ENCODE measurements at places on chromosomes 2 and 18.
A peak's percentile ranks its signal among the peaks of the same experiment; 100 is the strongest.

- peaks cover 12% of the 10 kb centered on the region for H3K36me3 ChIP-seq
- DNase-seq = peak; percentile 57
- H3K4me3 ChIP-seq = peak overlapping the region; percentile 96
These were observed 891 bp downstream of the CAB39 start for GRCh38 chr2:230713331-230714135.

DNA sequence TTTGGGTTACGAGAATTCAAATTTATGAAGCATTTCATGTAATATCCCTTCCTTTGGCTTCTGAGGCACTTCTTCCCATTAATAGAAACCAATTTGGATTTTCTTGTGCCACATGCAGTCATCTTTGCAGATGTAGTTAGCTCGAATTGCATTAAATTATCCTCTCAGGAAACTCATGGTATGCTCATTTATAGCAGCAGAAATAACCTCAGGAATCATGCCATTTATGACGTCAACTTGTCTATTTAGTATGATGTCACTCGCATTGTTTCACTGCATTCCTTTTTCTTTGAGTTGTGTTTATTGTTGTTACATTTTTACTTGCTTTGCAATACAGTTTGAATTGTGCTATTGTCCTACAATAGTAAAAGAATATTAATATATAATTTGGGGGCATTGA is 163.8 kb downstream of the RBM43 start:
- peaks cover 5% of the 10 kb centered on the region for H3K27me3 ChIP-seq
- H3K27ac ChIP-seq = no peak overlapping the region
- no peak for DNase-seq
- H3K4me3 ChIP-seq = no peak overlapping the region
- H3K4me1 ChIP-seq = no peaks in the 10 kb centered on the region

DNA sequence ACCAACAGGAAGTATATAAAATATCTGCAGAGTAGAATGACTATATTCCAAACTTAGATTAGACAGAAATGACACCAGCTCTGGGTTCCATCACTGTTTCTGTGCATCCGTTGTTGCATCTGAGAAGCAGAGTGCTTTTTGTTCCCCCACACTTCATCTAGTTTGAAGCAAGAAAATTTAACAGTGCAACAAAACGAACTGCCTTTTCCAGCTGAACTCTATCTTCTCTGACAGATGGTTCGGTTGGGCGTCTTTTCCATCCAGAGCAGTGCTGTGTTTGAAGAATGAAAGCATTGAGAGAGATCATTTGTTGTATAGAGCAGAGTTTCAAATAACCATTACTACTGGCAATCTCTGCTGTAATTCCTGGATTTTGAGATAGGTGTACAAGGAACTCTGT is 757.5 kb downstream of the DPP10 start:
- no peak overlapping the region for H3K4me3 ChIP-seq
- no peak overlapping the region for H3K27ac ChIP-seq
- no peaks in the 10 kb centered on the region for H3K27me3 ChIP-seq
- peaks cover 12% of the 10 kb centered on the region for H3K36me3 ChIP-seq
- no peak for DNase-seq

DNA sequence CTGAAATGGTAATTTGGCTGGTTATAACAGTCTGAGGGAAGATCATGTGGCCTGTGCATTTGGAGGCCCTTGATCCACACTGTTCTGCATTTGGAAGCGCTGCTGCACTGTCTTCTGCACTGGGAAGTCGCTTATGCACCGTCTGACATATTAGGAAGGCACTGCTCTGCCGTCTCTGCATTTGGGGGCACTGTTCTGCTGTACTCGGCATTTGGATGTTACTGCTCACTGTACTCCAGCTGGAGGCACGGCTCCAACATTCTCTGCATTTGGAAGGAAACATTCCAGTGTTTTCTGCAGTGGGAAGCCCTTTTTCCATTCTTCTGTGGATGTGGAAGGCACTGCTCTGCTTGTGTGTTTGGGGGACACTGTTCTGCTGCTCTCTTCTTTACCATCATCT is 9.6 kb upstream of the PROM2 start:
- H3K27me3 ChIP-seq = peaks cover 14% of the 10 kb centered on the region
- no peak overlapping the region for H3K27ac ChIP-seq
- peaks cover 20% of the 10 kb centered on the region for H3K4me1 ChIP-seq
- DNase-seq = no peak

GRCh38 chr2:202317080-202317857 is 51.7 kb downstream of the NOP58 start:
- H3K4me3 ChIP-seq = no peak overlapping the region
- no peak for DNase-seq
- no peaks in the 10 kb centered on the region for H3K4me1 ChIP-seq
- H3K36me3 ChIP-seq = peaks cover 5% of the 10 kb centered on the region

DNA sequence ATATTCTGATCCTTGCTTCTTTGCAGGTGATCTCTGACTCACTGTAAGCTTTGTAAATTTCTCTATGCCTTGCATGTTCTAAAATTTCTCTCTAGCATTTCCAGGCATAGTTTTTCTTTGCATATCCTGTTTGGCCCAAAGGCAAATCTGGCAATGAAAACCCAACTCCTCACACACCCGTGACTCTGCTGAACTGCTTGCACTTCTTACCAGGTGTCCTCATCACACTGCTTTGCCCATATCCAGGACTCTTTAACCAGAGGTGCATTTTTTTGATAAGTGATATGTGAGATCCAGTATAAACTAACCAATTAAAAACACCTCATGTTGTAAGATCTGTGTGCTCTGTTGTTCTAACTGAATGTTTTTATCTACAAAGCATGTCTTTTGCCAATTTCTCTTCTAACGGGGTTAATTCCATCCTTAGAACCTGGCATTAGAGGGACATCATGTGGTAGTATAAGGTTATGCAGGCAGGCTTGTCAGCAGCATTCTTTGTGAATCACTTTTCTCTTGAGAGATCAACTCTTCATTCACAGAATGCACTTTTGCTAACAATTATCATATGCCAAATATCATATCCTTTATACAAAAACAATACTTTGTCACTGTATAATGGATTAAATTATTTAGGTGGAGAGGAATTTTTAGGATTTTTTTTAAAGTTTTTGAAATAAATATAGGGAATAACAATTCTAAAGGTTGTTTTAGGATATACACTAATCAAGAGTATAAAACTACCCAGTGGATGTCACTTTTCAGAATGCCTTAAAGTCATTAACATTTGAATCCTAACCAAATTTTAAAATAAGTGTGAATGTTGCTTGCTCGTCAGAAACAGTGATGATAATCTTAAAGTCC is 20.8 kb upstream of the TMX3 start:
- H3K27ac ChIP-seq = no peak overlapping the region
- no peak overlapping the region for H3K4me3 ChIP-seq
- no peaks in the 10 kb centered on the region for H3K4me1 ChIP-seq
- H3K27me3 ChIP-seq = no peaks in the 10 kb centered on the region
- no peaks in the 10 kb centered on the region for H3K36me3 ChIP-seq

- H3K4me3 ChIP-seq = no peak overlapping the region
- no peaks in the 10 kb centered on the region for H3K27me3 ChIP-seq
- peaks cover 16% of the 10 kb centered on the region for H3K4me1 ChIP-seq
- peak overlapping the region; percentile 33 for H3K27ac ChIP-seq
These were observed 99.0 kb downstream of the RBBP8 start for GRCh38 chr18:23032030-23032582.

- no peak overlapping the region for H3K27ac ChIP-seq
- H3K4me1 ChIP-seq = peaks cover 6% of the 10 kb centered on the region
- no peak for DNase-seq
These were observed 226.3 kb upstream of the HDAC4 start for GRCh38 chr2:239626961-239627592.

DNA sequence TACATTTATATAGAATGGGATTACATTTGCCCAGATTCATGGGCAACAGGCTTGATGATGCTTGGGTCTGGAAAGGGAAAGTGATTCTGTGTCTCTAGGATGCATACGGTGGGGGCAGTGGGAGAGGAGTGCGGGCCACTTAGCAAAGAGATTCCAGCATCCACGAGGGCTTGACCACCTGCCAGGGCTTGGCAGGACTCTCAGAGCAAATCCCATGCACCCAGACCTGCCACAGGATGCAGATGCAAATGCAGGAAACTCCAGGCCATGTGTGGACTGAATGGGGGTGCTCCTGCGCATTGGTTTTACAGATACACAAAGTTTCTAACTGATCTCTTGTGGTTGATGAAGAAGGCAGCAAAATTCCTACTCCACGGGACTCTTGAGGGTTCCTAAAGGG is 334.7 kb downstream of the CYRIA start:
- H3K27ac ChIP-seq = peak overlapping the region; percentile 82
- peaks cover 93% of the 10 kb centered on the region for H3K4me1 ChIP-seq
- no peak for DNase-seq

Data from nephron progenitor cell (in vitro differentiated cells).